D341Med (cell line): ENCODE measurements at places on chromosomes 5 and 9.

GRCh38 chr5:156686380-156686779, 163.7 kb upstream of the PPP1R2B start:
- DNase-seq = no peak

- DNase-seq = peak; percentile 12
Observed at GRCh38 chr5:179413711-179414458, 68.6 kb upstream of the ADAMTS2 start.

DNA sequence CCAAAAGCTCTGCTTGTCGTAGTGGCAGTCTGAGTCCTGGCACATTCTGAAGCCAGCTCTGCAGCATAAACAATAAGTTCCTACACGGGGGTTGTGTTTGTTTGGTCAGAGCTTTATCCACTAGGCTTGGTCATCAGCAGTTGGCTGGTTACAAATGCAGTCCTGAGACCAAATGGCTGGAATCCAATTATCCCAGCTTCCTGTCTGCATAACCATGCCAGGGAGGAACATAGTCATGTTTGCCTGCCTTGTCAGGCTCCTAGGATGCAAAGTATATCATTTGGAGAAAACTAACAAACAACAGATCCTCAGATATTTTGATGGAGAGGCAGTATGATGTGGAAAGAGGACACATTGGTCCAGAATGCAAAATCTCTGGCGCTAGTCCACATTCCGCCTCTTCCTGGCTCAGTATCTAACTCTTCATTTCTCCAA, 85.8 kb downstream of the FBXO38 start:
- DNase-seq = no peak

GRCh38 chr5:103498800-103499551, 63.6 kb downstream of the NUDT12 start:
- DNase-seq = no peak

DNA sequence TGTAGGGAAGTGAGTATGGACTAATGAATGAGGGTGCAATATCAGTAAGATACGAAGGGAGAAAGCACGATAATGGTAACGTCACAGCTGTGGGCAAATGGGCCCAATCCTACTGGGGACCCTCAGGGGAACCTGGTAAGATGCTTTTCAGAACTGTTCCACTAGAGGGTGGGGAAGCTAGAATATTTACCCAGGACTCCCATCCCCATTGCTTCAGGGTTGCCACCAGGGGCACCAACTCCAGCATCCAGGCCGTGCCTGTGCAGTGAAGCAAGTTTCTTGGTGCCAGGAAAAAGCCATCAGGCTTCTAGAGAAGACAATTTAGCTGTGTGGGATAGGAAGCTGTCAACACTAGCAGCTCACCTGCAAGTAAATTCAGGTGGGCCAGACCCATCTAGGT, 409.3 kb downstream of the AGTPBP1 start:
- peak; percentile 45 for DNase-seq

GRCh38 chr9:95127249-95128176, 190.0 kb downstream of the FANCC start:
- peak; percentile 77 for DNase-seq

- no peak for DNase-seq
Observed at GRCh38 chr9:85453850-85454249, 287.9 kb downstream of the AGTPBP1 start.

DNA sequence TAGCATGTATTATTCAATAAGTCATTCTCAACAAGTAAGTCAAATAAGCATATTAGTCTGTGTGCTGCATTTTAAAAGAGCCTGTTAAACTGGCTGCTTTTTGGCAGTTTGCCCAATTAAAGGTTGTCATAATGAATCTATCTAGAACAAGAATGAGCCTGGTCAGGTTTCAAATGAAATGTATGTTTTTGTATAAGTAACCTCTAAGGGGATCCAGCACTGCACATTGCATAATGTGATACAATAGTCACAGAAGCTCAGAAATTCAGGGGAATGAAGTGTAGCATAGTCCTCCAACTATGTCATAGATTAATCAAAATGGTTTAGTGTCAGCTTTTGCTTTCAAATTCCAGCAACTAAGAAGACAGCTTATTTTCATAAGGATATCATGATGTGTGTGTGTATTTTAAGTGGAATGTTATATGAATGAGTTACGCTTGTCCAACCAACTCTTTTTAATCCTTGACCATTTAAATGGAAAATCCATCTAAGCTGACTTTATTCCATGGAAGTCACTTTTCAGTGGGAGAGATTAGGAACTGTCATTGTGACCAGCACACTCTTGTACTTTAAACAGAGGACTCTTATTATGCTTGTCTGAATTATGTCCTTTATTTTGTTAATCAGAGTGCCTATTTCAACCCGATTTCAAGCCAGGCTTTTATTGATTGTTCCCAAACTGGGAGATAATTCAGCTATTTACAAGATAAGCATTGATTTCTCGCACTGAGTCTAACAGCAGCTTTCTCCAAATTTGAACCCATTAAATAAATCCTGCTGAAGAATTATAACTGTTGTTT, 283.9 kb upstream of the ADAMTSL1 start:
- DNase-seq = no peak

GRCh38 chr9:113566016-113566711, 102.6 kb downstream of the RGS3 start:
- no peak for DNase-seq

DNA sequence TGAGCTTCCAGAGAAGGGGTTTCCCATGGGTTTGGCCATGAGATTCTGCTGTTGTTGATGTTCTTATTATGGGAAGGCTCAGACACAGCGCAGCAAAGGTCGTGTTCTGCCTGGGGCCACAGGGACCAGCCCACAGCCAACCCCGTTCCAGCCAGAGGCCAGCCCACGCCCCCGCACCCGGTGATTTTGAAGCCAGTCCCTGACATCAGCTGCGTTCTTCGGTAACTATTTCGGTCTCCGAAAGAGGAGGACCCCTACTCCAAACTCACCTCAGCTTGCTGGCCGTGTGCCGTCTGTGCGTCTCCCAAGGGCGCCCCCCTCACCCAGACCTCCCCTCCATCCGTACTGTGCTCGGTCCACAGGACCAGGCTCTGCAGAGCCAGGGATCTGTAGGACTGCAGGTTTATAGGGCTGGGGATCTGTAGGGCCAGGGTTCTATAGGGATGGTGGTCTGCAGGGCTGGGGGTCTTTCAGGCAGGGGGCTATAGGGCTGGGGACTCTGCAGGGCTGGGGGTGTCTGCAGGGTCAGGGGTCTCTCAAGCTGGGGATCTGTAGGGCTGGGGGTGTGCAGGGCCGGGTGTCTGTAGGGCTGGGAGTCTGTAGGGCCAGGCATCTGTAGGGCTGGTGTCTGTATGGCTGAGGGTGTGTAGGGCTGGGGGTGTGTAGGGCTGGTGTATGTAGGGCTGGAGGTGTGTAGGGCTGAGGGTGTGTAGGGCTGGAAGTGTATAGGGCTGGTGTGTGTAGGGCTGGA, 11.8 kb downstream of the COL5A1 start:
- no peak for DNase-seq

- no peak for DNase-seq
Observed at GRCh38 chr5:73973135-73973534, 347.1 kb downstream of the ARHGEF28 start.
